ENCODE measurements at places on chromosomes 2 and 18.

- no peak for DNase-seq
Observed at GRCh38 chr2:158297120-158297519, 159.4 kb downstream of the CCDC148 start.

- no peak for DNase-seq
Observed at GRCh38 chr18:45995461-45995860, 28.3 kb upstream of the EPG5 start.

DNA sequence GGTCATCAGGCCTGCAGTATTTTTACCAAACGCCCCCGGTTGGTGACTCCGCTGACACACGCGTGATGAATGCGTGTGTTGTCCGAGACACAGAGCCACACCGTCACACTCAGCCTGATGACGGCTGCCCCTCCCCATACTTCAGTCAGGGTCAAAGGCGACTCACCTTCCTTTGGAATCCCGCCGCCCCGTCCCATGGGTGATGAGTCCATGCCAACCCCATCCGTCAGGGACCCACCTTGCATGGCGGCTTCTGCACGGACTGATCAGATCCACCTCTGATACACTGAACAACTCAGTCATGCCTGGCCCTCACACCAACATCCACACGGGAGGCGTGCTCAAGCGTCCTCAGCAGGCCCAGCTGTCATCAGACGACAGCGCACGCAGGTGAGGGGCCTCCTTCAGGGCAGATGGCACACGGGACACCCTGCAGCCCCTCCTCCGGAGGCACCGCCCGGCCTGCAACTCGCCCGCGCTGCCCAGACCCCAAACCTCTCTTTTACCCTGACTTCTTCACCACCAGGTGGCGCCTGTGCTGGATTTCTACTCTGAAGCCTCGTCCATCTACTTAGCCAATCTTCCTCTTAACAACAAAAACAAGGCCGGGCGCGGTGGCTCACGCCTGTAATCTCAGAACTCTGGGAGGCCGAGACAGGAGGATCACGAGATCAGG is 89.2 kb downstream of the ZNF516 start:
- DNase-seq = no peak

- no peak for DNase-seq
Observed at GRCh38 chr2:148209603-148210002, 188.7 kb downstream of the MBD5 start.

DNA sequence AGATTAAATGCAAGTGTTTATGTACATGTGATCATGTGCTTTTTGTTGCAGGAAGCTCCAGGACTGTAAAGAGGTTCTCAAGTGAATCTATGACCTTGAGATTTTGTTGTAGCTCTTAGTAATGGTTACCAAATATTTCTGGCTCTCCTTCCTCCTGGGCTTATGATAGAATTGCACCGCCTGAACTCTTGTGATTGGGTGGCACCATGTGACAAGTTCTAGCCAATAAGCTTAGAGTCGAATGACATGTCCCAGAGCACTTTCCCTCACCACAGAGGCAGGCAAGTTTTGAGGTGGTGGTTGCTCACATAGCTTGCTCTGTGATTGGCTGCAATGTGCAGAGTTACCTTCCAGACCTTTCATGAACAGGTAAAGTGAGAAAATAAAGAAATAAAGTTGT is 8.9 kb upstream of the SCG2 start:
- DNase-seq = no peak

DNA sequence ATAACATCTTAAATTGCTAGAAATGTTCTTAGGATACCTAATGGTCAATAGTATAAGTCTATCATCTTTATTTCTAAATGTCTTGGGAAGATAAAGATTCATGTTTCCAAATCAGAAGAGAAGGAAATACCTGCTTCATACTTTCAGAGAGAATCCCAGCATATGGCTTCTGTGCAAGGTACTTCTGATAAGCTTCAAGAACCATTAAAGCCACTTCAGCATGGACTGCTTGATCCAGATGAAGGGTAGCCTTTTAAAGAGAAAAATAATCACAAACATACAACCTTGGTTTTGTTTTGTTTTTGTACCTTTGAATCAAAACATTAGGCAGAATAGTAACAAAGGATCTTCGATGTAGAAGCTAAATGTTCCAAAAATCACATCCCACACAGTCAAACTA is 44.0 kb downstream of the EPG5 start:
- DNase-seq = no peak

DNA sequence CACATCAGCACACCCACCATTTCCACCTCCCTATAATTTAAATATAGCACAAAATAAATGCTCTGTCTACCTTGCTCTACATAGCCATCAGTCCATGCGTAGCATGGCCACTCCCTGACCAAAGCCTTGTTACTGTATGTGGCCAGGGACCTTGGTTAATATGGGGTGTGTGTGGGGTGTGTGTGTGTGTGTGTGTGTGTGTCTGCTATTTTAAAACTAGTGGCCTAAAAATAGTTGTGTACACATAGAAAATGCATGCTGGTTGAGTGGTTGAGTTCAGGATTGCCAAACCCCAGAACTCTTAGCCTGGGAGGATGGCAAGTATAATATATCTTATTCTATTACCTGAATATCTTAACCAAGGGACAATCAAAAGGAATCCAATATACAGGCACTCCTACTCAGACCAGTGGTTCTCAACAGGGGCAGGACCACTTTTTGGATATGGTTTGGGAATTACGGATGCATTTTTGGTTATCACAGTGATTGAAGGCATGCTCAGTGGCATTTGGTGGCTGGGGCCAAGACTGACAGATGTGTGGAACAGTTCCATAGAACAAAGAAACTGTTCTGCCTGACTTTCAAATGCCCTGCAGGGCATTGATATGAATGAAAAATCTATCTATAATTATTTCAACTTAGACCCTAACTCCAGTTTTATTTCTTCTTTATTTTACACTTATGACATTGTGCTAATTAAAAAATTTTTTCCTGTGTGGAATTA is 72.3 kb upstream of the PSME4 start:
- DNase-seq = no peak

DNA sequence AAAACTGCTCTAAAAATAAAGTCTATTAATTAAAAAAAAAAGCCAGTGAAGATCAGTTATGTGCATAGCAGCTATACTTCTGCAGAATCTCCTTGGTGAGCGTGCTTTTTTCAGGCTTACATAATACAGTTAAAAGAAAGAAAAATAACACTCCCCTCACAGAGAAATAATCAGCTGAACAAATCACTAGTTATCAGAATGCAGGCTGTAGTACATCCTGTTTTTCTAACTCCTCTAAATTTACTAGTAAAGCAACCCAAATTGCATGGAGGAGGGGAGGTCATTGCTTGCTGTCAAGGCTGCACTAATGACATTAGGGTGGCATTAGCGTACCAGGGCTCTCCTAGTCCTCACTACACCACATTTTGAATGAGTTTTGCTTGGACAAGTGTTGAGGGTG is 192.2 kb downstream of the PLCL1 start:
- DNase-seq = no peak

DNA sequence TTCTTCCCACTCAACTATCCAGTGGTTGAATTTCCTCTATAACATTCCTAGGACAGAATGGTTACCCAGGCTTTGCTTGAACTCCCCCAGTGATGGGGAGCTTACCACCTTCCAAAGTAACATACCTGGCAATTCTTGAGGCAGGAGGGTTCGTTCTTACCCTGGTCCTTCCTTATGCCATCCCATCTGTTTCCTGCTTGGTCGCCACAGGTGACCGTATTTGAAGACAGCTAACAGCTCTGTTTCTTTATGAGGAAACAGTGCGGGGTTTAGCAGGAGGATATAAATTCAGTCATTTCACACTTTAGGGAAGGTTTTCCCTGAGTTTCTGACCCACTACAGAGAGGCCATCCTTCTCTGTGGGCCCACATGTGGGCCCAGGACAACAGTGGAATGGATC is 42.6 kb downstream of the FOSL2 start:
- no peak for DNase-seq

DNA sequence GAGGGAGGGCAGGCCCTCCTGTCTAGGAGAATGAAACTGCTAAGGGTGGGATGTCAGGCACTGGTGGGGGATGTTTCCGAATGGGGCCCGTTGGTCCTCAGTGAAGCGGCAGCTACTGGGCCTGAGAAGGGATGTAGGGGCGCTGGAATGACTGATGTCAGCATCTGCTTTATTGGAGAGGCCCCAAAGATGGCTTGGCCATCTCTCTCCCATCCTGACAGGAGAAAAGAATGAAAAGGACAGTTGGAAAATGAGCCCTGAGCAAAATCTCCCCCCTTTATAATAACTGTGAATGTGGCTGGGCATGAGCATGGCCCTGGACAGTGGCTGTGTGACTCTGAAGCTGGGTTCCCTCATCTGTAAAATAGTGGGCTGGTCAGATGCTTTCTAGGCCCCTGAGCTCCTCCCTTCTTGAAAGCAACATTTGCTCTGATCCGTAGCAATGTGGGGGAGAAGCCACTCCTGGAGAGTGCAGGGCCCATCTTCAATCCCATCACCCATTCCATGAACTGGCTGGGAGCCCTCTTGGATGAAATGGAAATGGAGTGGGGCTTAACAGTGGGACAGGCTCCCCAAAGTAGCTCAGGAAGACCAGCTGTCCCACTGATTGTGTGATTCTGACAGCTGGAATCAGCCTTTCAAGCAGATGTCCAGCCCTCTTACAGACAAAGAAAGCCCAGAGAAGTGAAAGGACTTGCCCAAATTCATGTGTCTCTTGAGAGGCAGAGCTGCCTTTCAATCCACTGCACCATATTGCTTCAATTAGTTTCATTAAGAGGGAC is 232.7 kb upstream of the SMAD2 start:
- DNase-seq = no peak

- no peak for DNase-seq
Observed at GRCh38 chr2:112138159-112139032, at the start of gene FBLN7. Gene FBLN7 (plus strand): TSS chr2:112138385. CDS start chr2:112138656, 271 bp downstream.

DNA sequence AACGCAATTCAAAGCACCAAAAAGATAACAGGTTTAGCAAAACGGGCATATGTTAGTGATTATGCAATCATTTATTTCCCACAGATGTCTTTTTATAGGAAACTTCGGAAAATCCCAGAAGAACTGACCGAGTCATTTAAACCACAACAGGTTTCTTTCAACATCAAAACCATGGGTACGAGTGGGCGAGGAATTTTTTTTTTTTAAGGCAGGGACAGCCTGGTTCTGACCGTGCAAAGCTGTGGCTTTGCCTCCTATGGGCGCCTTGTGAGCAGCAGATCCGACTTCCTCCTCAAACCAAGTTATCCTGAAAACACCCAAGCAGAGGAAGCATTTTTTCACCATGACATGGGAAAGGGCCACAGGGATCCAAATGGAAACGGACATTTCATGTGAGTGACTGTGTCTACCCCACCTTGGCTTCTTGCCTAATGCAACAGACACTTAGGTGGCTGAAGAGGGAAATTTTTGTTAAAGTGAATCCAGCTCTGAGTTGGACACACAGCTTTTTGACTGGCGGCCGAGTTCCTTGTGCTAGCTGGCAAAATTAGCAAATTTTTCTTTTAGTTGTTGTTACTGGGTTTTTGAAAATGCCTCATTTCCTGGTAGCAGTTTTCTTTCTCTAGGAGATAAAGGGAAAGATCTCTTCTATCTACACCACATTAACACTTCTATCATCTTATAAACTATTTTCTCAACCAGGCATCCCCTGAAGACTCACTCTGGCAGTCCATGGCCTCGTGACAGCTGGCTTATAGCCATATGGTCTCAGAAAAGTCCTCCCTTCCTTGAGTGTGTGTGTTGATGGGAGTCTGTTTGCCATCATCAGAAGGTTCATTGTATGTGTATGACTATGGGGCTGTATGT is 487.4 kb upstream of the ZEB2 start:
- DNase-seq = peak; percentile 89

DNA sequence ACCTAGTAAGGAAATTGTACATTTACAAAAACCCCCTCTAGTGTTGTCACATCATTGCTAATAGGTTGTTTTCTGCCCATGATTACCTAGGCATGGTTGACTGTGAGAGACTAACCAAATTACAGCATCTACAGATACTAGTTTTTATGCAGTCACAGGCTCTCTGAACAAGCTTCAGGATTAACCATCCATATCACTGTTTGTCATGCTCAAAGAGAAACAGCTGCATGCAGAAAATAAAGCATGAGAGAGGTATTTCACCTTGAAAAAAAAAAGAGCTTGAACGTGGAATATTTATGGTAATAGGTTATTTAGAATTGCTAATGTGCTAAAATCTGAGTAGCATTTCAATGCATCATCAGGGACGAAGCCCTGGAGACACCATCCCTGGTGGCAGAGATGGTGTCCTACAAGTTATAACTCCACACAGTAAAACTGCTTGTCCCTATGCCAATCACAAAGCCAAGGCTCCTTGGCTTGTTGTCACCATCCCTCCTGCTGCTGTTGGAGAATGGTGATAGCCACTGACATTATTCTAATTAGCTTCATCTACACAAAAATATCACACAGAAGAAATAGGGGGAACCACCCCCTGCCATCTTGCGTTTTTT is 5.4 kb downstream of the NEB start:
- no peak for DNase-seq

DNA sequence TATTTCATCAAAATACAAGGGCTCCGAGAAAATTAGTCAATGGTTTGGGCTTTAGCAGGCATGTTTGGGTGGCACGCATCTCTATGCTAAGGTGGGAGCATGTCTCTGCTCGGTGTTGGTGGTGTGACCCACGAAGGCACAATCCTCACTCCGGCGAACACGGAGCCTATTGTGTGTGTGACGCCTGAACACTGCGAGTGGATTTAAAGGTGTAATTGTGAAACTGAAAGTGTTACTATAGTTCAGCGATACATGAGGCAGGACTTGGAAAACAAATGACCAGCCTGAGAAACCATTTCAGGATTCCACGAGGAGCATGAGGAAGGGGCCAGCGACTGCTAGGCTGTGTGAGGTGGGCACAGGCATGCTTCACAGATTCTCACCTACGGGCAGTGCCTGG is 41.7 kb upstream of the LDLRAD4 start:
- no peak for DNase-seq

DNA sequence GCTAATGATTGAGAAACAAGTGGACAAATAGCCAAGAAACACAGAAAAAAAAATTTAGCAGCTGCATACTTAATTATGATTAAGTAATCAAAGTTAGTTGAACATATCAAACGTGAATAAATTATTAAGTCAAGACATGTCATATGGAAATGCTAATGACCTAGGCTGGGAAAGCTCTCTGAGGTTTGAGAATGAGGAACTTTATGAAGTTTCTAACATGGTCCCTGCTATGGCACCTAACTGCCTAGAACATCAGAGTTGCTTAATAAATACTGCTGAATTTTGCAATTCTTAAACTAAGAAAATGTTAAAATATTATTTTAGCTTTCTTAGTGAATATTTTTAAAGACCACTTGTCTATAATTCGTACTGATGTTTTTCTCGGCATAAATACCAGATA is 99.8 kb downstream of the AFF3 start:
- DNase-seq = no peak

DNA sequence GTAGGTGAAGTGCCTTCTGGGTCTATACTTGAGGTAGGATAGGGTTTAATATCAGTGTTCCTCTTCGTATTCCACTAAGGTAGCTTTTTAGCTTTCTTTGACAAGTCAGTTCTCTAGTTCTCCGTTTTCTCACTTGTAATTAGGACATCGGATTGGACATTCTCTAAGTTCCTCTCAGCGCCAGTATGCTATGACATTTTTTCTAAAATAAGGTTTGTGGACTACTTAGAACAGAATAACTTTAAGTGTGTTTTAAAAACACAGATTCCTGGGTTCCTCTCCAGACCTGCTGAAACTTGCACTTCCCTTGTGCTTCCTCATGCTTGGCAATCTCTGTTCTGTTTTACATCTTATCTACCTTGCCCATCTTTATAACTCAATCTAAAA is 69.3 kb upstream of the YWHAQ start:
- DNase-seq = no peak

GRCh38 chr2:216860426-216861137 is 718 bp upstream of the TNP1 start:
- DNase-seq = no peak

Data from amniotic stem cell (primary cell).